Neural crest cell (in vitro differentiated cells): ENCODE measurements at places on chromosomes 7 and 10.

GRCh38 chr10:50216418-50216817 lies 34.9 kb downstream of the ASAH2 start:
- DNase-seq, result no peak

DNA sequence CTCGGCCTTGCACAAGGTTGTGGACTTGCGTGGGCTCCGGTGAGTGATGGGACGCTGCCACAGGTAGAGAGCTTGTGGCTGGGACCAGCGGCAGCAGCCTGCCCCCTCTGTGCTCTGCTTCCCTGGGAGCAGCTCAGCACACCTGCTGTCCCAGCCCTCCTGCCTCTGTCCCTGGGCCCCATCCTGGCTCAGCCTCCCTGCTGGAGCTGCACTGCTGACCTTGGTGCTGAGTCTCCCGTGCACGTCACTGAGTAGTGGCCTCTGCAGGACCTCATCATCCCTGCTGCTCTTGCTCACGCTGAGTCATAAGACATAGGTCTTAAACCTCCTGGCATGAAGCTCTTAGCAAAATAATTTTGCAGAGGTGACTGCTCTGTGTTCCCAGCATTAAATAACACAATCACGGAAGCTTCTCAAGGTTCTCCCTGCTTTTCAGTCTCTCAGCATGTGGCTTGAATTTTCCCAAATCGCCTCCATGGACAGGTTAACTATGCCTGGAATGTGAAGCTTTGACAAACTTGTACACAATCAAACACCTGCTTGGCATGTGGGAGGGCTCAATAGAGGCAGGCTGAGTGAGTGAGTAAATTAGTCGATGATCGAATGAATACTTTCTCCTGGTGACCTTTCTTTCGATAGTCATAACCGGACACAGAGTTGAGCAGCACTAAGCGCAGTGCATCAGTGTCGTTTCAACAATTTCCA lies 63.8 kb upstream of the NPS start:
- DNase-seq, result no peak

GRCh38 chr7:45986355-45987298 lies 65.6 kb upstream of the IGFBP3 start:
- DNase-seq, result no peak

DNA sequence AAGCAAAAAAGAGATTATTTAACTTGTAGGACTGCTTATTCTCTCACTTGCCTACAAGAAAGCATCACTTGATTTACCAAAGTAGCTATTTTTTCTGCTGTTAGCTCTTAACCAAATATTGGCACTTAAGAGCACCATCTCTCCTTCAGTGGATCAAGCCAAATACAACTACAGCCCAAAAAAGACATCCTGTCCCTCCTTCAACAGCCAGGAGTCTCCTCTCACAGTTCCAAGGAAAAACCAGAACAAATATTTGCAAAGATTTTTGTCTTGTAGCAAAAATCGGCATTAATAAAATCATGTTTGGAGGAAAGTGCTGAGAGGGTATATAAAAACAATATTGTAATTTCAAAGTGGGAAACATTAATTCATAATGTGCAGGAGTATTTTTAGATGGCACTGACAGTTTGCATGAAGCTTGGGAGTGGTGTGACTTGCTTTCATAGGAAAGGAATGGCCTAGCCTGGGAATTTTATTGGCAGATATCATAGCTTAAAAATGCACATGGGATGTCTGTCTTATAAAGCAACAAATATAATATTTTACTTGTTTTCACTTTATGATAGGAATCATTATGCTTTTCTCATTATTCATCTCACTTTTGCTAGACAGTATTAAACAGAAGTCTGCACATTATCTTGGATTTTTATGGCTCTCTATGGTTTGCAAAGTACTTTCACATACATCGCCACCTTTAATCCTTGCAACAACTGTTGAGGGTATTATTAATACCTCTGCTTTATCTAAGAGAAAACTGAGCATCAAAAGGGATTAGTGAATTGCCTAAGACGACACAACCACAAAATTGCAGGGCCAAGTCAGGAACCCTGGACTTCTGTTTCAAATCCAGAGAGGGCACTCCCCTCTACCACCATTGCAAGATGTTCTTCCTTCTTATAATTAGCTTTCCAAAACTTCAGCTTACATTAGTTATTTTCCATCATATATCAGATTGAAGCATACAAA lies 103.5 kb downstream of the AGMO start:
- DNase-seq, result no peak

DNA sequence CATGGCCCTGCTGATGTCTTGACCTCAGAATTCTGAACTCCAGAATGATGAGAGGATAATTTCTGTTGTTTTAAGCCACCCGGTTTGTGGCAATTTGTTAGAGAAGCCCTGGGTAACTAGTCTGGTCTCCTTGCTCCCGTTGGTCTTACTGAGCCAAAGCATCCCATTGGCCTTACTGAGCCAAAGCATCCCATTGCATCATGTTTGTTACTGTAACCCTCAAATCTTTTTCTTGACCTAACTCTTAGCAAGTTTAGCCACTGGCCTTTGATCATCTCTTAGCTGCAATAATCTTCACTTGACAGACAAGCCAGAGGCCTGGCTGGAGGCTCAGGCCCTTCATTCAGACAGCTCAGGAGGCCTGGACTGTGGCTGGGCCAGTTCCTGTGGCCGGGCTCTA lies 21.8 kb downstream of the TBXAS1 start:
- DNase-seq, result no peak

DNA sequence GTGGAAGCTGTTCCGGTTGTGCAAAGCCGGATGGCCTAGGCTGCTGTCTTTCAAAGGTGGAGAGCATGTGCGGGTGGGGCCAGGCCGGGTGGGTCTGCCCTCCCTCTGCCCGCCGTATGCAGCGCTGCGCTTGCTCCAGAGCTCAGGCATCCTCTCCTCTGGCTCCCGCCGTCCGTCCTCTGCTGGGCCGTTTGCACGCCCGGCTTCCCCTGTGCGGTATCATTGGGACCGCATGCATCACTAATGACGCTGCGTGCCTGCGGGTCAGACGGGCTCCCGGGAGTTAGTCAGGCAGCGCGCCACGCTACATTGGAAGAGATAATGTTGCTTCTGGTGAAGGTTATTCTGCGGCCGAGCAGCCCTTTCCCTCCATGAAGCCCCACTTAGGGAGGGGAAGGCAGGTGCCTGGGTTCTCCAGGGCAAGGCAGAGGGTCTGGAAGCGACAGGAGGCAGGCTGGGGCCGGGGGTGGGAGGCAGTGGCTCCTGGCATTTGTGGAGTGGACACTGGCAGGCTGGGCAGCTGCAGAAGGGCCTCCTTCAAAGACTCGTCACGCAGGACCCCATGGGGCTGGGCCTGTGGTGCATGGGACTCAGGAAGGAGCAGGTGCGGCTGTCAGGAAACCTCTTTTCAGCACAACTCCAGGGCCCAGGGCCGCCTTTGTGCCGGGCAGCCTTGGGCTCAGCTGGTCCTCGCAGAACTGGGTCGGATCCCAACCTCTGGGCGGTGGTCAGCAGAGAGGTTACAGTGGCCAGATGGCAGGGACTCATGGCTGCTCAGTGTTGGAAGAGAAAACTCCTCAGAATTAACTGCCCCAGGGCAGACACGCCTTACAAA lies 318.5 kb downstream of the WDR37 start:
- no peak for DNase-seq

GRCh38 chr10:88803641-88804040 lies 1.1 kb downstream of the LIPM start:
- DNase-seq, result no peak

DNA sequence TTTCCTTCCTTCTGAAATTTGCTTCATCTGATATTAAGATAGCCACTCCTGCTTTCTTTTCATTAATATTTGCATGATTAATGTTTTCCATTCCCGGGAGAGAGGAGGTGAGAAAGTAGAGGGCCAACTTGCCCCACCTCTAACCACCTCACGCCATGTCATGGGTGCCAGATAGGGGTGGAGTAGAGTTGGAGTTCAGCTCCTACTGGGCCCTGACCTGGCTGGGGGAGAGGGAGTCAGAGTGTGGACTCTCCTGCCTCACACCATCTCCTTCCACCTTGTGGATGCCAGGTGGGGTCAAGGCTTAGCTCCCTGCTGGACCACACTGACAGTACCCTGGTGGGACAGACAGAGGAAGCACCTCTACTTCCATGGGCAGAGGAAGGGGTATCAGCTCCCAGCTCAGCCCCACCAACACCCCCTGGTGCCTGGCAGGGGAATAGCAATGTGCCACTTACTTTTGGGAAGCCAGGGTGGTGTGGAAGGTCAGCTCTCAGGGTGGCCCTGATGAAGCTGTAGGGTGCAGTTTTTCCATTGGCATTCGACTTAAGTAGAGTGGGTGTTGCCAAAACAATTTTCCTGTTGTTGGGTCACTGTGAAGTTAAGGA lies 28.0 kb downstream of the CHST12 start:
- no peak for DNase-seq
